CD4-positive, alpha-beta T cell treated with Interleukin-4 for 4 hours (primary cell): ENCODE measurements at places on chromosomes 3 and 15.

DNA sequence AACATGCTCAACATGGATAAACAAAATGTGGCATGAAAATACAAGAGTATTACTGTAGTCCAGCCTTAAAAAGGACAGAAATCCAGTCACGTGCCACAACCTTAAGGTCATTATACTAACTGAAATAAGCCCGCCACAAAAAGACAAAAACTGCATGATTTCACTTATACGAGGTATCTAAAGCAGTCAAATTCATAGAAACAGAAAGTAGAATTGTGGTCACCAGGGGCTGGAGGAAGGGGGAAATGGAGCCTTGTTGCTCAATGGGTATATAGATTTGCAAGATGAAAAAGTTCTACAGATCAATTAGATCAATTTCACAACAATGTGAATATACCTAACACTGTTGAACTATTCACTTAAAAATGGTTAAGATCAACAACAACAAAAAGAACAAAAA lies 7.4 kb downstream of the GLB1 start:
- peak; percentile 35 for DNase-seq

DNA sequence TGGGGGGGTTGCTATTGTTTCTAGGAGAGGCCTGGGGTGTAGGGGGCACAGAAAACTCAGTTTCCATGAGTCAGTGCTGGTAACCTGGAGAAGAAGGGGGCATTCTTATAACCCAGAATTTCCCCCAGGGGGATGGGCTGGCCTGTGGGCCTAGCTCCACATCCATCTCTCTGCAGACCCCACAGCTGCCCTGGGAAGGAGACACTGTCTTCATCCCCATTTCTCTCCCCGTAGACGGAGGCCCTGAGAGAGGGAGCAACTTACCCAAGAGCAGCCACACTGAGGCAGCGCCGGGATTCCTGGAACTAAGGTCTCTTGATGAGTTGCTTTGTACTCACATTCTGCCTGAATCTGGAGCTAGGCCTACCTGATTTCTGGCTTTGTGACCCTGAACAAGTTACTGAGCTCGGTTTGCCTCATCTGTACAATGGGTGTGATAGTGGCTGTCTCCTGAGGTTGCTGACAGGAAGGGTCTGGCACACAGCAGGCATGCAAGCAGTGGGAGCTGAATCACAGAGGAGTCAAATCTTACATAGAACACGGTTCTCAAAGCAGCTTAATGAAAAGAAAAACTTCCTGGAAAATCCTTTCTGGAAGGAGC lies 55.0 kb upstream of the LCTL start:
- no peak for DNase-seq

GRCh38 chr3:4421121-4421520 lies 45.9 kb downstream of the SUMF1 start:
- no peak for DNase-seq

- DNase-seq: no peak
Measured at GRCh38 chr3:196938124-196938523, 4.2 kb downstream of the NCBP2 start.

DNA sequence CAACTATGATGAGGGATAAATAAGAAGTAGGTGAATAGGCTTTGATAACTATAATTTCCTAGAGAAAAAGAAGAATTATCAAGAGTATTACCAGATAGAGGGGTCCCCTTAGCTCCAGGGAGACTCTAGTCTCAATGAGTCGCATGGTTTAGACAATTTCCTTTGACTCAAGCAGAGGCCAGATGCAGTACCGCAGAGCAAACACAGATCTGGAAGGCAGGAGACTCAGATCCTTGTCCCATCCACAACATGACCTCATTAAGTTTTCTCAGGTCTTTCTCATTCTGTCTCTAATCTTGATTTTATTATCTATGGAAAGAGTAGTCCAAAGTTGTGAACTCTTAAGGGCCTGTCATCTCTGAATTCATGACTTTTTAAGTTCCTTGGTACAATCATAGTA lies 987.9 kb downstream of the NTRK3 start:
- DNase-seq: no peak

DNA sequence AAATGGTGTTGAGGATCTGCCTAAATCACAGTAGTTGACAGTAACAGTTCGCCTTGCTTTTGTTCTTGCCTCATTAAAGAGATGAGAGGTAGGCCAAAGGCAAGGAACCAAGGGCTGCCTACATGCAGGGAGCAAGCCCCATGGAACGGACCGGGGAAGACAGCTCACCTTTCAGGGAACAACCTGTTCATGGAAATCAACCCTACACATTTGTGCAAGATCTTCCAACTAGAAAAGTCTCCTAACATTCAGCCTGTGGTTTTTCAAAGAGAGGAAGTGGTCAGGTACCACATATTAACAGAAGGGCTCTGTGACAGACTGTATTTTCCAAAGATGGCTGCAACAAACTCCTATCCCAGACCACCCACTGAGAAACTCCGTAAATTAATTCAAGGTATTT lies 1031.8 kb upstream of the NR2F2 start:
- DNase-seq: no peak

- peak; percentile 81 for DNase-seq
Measured at GRCh38 chr15:38560456-38560926, 4.1 kb downstream of the RASGRP1 start.

DNA sequence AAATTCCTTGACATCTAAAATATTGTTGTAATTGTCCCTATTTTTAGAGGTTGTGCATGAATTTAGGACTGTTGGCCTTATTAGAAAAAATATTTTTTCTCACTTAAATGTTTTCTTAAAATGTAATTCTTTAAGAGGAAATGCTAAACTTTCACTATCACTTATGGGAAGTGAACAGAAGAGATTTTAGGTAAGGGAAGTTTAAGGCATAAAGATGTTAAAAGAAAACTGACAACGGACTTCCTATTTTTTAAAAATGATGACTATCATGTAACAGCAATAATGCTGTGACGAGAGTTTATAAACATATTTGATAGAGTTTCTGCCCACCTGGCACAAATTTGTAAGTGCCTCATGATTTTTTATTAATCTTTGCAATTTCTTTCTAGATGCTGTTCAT lies 3.1 kb downstream of the C3orf38 start:
- DNase-seq: no peak

DNA sequence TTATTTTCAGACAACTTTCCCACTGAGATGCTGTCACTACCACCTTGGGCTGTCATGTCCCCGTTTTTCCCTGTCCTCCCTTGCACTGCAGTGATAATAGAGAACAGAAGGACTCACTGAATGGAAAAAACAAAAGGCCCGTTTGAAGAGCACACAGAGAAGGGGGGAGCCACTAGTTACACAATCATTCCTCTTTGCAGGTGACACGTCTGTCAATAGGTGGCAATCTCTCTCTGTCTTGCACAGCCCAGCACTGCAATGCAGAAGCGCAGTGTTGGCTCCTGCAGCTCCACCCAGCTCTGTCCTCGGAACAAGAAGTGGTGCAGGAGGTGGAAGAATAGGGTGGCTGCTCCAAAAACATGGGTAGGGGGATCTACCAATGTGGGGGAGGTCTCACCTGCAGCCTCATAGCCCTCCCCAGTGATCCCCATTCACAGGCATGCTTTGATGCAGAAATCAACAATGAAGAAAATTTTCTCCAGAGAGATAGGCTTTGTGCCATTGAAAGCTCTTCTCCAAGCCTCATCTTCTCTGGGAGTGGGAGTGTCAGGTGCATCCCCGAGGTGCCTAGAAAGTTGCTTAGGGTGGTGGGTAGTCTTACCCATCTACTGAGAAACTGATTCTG lies 31.8 kb downstream of the FSTL1 start:
- DNase-seq: peak; percentile 35

- no peak for DNase-seq
Measured at GRCh38 chr15:74992619-74993018, 2.7 kb upstream of the SCAMP5 start.

- DNase-seq: no peak
Measured at GRCh38 chr3:134333522-134334181, 40.6 kb downstream of the AMOTL2 start.

DNA sequence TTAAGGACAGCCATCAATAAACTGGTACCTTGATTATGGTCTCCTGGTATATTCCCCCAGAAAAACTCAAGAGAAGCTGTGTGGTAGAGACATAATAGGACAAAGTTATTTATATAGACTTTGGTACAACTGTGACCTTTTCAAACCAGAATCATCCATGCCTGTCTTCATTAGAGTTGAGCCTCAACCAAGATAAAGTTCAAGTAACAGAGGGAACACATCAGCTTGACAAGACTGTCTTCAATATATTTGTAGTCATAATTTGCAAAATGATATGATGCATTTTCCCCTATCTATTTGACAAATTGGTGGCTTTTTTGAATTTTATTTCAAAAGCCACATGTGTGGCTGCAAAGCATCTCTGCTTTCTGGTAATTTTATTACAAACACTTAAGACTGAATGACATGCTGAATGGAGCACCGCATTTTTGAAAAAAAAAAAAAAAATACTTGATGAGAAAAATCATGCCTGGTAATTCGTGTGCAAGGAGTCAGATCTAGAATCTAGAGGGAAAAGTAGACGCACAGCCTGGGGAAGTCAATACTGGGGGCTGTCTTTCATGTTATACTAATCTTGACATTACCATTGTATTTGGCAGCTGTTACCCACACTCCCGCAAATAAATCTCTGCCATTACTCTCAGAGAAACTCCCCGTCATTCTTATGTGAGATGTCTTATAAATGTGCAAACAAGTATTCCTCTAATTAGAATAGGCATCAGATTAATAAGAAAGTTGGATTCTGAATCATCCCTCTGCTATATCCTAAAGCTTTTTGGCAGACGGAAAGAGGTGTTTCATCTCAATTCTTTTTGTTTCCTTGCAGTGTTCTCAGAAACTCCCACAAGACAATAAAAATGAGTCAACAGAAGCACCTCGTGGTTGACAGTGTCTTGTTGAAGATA lies 554.8 kb upstream of the CBLB start:
- no peak for DNase-seq

DNA sequence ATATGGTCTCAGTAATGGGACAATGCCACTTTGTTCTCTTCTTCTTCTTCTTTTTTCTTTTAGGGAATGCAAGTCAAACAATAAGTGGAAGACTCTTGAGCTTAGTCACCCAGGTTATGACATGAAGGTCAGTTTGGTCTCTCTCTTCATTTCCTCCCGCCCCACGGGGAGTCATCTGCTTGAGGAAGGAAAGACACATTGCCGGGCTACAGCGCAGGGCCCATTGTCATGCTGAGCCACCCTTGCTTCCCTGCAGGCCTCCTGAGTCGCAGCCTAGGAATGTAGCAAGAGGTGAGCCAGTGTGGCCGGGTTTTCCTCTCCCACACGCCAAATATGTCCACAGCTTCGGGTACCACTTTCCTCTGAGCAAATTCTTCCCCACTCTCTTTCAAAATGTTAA lies 47.6 kb downstream of the RAP2B start:
- DNase-seq: no peak

DNA sequence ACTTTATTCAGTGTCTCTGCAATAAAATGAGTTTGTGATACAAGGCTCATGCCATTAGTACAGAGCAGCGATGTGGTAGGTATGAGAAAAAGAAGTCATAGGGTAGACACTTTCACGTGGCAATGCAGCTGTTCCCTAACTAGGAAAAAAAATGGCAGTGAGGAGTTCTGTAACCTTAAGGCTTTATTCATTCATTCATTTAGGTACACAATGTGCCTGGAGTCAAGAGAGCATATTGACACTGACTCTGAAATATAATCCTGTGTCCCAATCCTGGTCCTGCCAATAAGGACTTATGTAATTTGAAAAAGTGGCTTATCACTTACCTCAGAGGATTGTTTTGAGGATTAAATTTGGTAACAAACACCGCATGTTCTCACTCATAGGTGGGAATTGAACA lies 173.0 kb upstream of the AZI2 start:
- DNase-seq: no peak

- DNase-seq: peak; percentile 8
Measured at GRCh38 chr15:58247855-58248842, 110.0 kb downstream of the AQP9 start.

- DNase-seq: no peak
Measured at GRCh38 chr3:97990624-97991292, 18.5 kb upstream of the RIOX2 start.

GRCh38 chr3:167739190-167739810 lies 3.8 kb downstream of the SERPINI1 start:
- DNase-seq: no peak

GRCh38 chr3:48662753-48663488 lies at the start of gene CELSR3:
CELSR3 (minus strand) TSS chr3:48662886; CDS start chr3:48662634, 252 bp downstream.
- DNase-seq: peak; percentile 69

DNA sequence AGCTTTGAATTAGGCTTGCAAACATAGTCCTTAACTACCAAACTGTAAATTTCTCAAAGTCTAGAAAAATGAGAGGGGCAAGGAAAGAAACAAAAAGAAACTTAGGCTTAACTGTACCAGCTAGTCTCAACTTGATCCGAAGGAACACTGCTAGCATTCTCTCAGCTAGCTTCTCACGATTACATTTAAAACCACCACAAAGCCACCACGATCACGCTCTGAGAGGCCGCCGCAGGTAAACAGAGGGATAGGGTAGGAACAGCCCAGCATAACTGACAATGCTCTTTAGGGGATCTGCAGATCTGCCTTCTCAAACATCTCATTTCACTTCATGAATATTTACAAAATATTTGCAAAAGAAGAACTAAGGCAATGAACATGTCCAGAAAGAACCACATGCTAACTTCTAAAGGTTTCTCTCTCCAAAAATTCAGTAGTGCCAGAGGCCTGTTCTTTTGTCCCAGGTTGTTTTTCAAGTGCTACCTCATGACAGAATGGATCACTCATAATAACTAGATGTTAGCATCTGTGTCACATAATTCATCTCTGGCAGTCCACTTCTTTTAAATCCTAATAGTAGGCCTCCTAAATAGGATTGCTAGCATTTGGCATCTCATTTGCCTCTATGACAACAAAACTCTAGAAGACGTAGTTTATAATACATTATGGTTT lies 18.9 kb downstream of the VGLL4 start:
- no peak for DNase-seq

DNA sequence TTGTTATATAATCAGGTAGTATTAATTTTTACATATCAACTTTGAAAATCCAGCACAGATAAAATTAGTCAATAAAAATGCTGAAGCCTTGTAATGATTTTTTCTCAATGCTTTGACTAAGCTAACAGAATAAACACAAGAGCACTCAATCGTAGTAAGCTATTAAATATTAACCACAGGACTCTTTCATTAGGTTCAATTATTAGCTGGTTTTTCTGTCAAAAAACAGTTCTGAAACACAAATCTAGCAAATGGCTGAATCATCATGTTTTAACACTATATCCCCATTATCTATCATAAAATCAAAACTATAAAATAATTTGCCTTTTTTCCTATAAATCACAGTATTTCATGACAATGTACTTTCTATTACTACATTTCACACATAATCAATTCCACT lies 69.6 kb downstream of the PLOD2 start:
- DNase-seq: no peak

DNA sequence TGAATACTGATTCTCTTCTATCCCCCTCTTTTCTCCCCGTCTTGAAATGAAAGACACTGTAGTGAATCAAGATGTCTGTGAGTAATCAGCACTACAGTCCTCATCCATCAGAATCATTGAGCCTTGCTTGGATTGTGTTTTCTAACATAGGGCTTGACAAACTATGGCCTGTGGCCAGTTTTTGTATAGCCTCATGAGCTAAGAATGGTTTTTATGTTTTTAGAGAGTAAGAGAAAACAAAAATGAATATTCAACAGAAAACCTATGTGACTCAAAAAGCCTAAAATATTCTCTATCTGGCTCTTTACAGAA lies 55.2 kb downstream of the PPM1L start:
- no peak for DNase-seq

- no peak for DNase-seq
Measured at GRCh38 chr3:134334901-134335280, 39.4 kb downstream of the AMOTL2 start.

GRCh38 chr15:78880242-78880533 lies 7.5 kb downstream of the MORF4L1 start:
- DNase-seq: no peak
